Fibroblast of pulmonary artery (primary cell): ENCODE measurements at places on chromosomes 5 and 9.

DNA sequence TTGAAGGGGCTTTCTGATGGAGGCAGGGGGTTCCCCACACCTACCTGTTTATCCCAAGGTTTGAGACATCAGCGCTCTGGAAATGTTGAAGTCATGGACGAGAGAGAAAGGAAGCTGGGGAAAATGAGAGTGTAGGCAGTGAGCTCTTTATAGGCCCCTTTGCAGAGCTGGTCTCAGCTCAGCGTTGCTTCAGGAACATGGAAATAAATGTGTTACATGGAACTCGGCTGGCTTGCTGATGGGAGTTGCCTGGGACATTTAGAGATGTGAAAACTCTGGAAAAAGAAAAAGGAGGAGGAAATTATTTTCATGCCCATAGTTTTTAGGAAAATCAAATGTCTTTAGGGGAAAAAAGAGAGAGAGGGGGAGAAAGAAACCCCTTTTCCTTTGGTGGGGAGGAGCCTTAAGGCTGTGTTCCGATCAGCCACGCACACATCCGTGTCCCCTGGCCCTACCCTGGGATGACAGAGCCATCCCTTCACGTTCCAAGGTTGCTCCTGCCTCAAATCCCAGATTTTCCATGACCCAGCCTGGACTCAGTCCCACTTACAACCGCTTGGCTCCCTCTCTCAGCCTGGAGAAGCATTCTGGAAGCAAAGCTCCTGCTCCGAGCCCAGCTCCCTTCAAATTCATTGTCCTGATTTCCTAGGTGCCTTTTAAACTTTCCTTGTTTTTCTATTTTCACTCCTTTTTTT is 78.3 kb downstream of the COL27A1 start:
- DNase-seq: no peak

DNA sequence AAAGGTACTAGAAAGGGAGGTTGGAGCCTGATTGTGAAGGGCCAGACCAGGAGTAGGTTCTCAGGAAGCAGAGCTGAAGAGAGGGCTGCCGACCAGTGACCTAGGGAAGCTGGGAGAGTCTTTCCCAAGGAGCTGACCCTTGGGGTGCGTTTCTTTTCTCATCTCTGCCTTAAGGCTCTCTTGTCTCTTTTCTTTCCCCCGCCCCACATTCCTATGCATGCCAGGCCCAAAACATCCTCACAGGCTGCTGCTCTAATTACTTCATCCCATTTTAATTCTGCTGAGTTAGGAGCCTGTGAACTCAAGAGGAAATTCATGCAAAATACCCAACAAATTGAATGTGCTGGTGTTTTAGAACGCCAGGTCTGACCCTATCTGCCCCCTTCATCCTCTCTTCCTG is 46.9 kb upstream of the HSPA9 start:
- DNase-seq: no peak

DNA sequence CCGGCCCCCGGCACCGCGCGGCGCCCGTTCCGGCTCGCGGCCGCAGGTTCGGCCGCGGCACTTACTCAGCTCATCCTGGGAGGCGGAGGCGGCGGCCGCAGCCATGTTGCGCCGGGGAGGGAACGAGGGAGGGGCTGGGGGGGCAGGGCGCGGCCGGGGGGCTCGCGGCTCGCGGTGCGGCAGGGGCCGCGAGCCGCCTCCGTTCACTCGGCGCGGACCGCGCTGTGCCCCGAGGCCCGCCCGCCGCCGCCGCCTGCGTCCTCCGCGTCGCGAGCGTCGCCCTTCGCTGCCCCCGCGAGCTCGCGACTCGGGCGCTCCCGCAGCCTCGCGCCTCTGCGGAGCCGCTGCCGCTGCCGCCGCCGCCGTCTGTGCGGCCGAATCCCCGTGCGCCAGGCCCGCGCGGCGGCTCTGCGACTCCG is 735 bp downstream of the ECPAS start:
- DNase-seq: no peak

- DNase-seq: peak; percentile 9
Measured at GRCh38 chr9:110620726-110621125, 41.2 kb upstream of the SVEP1 start.

GRCh38 chr9:29241320-29241719 is 1668.0 kb upstream of the C9orf72 start:
- DNase-seq: peak; percentile 1

DNA sequence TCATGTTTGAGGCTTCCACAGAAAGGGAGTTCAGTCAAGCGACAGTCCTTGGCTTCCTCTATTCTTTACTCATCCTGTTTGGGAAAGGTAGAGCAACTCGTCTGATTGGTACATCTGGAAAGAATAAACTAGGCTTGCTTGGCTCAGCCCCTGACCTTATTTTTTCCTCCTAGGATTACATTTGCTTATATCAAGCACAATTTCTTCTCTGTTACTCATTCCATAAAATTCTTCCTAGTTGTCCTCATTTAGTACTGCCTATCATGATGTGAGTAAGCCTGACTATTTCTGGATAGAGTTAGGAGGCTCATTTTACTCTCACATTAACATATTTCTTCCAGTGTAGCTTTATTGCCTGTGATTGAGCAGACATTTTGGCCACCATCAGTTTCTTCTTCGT is 10.9 kb upstream of the CARNMT1 start:
- peak; percentile 45 for DNase-seq

DNA sequence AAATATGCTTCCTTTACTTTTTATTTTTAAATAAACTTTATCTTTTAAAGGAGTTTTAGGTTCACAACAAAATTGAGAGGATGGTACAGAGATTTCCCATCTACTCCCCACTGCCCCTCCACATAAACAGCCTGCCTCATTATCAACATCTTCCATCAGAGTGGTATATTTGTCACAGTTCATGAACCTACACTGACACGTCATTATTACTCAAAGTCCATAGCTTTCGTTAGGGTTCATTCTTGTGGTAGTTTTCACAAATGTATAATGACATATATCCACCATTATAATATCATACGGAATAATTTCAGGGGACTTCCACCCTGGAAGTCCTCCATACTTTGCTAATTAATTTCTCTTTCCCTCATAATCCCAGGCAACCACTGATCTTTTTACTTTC is 204.9 kb downstream of the SMARCA2 start:
- DNase-seq: no peak

- DNase-seq: no peak
Measured at GRCh38 chr5:1314564-1314982, 19.7 kb upstream of the TERT start.
